Hindlimb muscle (tissue), 1 donor: ENCODE measurements at places on chromosomes 6 and 20. TPM values are rescaled to one million over a fixed set of nuclear protein-coding genes. Genes with fewer than 3 reads are reported as not detected.

MAP3K4 gene
- polyA plus RNA-seq: 20.9 TPM

OR12D3 gene
- not detected for polyA plus RNA-seq

GNMT gene
- 0.49 TPM for polyA plus RNA-seq

BTN1A1 gene
- 0.25 TPM for polyA plus RNA-seq

ZSCAN16 gene
- polyA plus RNA-seq: 4.0 TPM

VTA1 gene
- polyA plus RNA-seq: 53.1 TPM

BMP2 gene
- polyA plus RNA-seq: 2.6 TPM

GLYATL3 gene
- polyA plus RNA-seq: not detected
